ENCODE measurements at places on chromosomes 16 and 17. TPM values are rescaled to one million over a fixed set of nuclear protein-coding genes. Genes with fewer than 3 reads are reported as not detected.

GRCh38 chr17:81306491-81306890 is 11.4 kb upstream of the SLC38A10 start:
- no peak for DNase-seq

MSLN gene
- total RNA-seq, result not detected

MRTFB gene
- 5.1 TPM for total RNA-seq

GH1 gene
- not detected for total RNA-seq

NHERF2 gene
- 33.7 TPM for total RNA-seq
